ENCODE measurements at places on chromosomes 12 and 14.

DNA sequence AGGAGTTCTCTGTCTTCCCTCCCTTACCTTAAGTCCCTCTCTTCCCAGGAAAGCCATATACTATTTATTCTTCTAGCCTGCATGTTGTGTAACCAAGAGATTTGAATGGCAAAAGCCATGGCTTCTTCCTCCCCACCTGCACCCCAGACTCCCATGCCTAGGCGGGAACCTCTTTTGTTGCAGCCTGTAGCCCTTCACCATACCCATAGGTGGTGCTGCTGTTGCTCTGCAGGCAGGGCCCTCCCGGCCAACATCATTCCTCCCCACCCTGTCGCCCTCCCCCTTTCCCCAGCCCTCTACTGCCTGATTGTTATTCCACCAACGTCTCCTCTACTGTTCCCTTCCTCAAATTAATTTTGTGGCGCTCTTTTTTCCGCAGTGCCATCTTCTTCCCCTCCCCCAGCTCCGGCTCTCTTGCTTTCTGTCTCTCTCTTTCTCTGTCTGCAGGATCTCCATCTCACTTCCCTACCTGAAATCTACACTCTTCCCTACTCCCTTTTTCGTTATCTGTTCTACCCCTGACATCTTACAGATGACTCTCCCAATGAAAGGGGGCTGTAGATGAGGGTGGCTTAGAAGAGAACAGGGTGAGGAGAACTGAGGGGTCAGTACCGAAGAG is 13.8 kb downstream of the NGDN start:
- no peak for DNase-seq

GRCh38 chr12:64180951-64181350 is 41.1 kb downstream of the KICS2 start:
- DNase-seq, result no peak

DNA sequence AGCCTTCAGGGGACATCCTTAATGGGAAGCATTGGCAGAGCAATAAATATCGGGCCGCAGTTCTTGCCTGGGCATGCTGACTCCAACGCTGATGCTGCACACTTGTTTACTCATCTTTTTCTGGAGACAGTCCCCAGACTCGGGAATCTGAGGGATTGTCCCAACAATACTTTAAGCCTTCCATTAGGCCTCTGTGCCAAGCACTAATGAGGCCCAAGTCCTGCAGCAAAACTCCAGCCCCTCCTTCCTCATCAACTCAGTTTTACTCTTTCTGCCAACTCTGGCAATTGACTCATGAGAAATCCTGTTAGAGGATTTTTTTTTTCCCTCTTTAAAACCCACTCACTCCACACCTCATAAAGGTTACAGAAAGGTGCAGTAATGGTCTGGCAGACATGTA is 233.4 kb upstream of the PELI2 start:
- DNase-seq, result no peak

GRCh38 chr12:126926023-126926594 is 1340.9 kb upstream of the TMEM132C start:
- no peak for DNase-seq

DNA sequence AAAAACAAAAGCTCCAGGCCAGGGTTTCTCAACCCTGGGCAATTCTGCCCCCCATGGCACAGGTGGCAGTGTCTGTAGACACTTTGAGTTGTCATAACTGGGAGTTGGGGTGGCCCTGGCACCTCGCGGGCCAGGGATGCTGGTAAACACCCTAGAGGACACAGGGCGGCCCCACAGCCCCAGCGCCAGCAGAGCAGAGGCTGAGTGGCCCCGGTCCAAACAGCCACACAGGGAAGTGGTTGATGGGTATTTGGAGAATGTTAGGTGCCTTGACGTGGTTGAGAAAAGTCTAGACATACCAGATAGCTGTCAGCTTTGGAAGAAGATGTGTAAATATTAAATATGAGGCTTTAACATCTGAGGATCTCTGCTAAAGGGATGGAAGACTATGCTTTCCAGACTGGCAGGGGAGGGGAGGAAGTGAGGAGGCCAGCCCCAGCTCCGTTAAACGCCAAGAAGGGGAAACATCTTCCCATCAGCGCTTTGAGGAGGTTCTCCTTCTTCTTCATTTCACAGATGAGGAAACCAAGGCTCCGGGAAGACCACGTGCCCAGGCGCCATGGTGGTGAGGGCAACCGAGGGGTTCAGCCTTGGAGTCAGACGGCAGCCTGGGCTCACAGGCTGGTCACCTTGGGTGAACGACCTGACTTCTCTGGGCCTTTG is 103.7 kb downstream of the SCARB1 start:
- DNase-seq, result no peak

GRCh38 chr14:24785698-24786097 is 151.7 kb upstream of the GZMB start:
- no peak for DNase-seq

DNA sequence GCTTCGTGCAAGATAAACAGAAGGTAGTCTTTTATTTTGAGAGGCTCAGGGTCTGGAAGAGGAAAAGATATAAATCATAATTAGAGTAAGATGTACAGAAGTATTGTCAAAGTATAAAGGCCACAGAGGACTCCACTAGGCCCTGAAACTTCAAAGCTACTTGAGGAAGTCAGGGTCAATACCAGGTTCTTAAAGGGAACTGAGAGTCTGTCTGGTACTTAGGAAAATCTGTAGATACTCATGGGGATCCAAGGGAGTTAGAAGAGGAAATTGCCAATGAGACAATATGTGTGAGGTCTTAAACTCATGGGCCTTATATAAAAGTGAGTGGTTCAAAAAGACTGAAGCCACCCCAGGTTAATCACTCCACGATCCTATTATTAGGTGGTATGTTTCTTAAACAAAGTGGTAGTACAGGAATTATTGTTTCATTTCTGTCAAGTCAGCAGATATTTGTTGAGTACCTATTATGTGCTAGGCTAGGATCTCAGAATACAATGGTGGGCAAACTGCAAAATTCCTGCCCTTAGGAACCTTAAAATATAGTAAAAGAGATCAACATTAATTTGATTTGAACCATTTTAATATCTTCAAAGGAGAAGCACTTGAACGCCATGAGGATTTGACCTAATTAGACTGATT is 314.6 kb downstream of the ADAMTS20 start:
- DNase-seq, result no peak

DNA sequence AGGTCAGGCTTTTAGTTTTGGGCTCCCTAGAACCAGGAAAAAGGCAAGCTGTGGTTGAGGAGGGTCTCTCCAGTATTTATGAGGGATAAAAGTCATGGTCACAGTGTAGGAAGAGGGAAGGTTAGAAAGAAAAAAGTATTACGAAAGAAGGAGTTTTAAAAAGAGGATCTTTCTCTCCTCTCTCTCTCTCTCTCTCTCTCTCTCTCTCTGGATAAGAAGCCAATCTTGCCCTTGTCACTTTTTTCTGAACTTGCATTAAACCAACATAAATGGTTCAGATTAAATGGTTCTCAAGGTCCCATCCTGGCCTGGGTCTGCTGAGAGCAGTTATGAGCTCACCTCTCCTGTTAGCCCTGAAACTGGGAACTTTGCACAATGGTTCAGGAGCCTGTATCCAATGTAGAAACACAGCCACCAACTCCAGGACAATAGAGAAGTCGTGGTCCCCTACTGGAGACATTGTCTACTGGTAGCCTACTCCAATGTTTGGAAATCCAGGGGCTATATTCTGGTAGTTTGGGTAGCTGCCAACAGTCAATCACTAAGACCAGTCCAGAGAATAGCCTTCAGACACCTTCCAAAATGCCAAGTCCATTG is 131.9 kb downstream of the DAD1 start:
- DNase-seq, result no peak

- DNase-seq, result no peak
Observed at GRCh38 chr12:92546259-92546634, 156.5 kb upstream of the PLEKHG7 start.
